Endodermal cell (in vitro differentiated cells): ENCODE measurements at places on chromosomes 6 and 20. TPM values are rescaled to one million over a fixed set of nuclear protein-coding genes. Genes with fewer than 3 reads are reported as not detected.

DNA sequence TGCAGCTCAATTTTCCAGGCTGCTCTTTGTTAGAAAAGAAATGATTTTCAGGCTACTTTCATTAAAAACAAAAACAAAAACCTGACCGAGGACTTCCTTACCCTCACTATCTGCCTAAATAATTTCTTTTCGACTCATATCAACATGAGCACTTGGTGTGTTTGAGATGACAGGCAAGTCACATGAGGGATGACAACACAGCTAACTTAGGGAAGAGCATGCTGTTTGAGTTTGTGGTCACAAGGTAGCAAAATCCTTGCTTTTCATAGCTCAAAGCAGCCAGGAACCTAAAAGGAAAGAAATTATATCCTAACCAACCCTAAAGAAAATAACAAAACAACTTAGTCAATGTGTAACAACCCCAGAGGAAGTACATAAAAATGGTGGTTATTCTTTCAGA, 459.5 kb downstream of the KIF16B start:
- DNase-seq: no peak

GRCh38 chr6:79042088-79042798, 35.8 kb downstream of the PHIP start:
- DNase-seq: no peak

DNA sequence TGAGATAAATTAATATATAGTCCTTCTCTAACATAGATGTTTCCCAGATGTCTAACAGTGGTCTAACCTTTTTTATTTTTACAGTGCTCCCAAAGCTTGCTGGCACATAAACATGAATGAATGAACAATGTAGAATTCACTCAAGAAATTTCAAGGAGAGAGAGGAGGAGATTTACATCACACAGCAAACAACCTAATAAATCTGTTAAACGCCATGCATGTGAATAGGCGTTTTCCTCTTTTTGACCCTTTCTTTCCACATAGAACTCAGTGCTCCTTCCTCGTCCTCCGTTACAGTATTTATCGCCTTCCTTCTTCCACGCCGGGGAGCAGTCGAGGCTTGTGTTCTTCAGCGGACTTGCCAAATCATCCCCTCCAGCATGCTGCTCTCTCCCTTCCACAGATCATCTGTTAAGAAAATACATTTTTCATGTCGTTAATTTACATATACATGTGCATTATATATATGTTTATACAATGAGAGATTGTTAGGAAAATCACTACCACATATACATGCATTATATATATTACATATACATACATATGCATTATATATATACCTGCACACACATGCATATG, 93.0 kb downstream of the SLC35B3 start:
- DNase-seq: no peak

DNA sequence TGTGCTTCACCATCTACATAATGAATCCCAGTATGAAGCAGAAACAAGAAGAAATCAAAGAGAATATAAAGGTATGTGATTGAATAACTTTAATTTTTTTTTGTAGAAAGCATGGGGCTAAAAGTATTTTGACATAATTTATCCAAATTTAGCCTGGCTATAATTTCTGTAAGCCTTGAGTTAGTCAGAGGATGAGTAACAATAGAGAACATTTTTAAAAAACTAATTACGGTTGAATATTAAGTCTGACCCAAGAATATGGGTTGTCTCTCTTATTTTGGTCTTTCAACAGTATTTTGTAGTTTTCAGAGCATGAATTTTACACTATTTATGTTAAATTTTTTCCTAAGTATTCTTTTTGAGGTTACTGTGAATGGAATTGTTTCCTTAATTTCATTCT, 2.5 kb downstream of the GMNN start:
- no peak for DNase-seq

DNA sequence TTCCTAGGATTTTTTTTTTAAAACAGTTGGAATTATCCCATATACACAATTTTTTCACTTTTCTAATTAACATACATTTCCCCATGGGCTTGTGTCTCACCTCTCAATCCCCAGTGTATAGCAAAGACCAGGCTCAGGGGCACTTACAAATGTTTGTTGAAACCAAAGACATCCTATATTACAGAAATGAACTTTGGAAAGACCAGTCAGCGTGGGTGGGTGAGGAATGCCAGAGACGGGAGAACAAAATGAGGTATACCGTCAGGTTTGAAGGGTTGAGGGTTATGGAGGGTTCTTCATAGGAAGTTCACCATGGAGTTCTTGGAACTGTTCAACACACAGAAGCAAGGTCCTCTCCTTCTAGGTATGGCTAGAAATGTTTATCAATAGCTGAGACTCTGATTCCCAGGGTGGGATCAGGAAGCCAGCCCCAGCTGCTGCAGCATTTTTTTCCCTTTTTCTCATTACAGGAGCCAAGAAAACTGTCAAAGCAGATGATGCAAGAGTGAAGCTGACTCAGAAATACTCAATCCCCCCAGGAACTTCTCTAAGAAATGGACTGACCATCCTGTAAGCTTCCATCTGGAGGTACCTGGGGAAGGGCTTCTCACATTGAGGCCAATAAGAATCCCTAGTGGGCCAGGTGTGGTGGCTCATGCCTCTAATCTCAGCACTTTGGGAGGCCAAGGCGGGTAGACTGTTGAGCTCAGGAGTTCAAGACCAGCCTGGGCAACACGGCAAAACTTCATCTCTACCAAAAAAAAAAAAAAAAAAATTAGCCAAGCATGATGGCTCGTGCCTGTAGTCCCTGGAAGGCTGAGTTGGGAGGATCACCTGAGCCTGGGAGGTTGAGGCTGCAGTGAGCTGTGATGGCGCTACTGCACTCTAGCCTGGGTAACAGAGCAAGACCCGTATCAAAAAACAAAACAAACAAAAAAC, 15.9 kb upstream of the TBC1D20 start:
- DNase-seq: no peak

DNA sequence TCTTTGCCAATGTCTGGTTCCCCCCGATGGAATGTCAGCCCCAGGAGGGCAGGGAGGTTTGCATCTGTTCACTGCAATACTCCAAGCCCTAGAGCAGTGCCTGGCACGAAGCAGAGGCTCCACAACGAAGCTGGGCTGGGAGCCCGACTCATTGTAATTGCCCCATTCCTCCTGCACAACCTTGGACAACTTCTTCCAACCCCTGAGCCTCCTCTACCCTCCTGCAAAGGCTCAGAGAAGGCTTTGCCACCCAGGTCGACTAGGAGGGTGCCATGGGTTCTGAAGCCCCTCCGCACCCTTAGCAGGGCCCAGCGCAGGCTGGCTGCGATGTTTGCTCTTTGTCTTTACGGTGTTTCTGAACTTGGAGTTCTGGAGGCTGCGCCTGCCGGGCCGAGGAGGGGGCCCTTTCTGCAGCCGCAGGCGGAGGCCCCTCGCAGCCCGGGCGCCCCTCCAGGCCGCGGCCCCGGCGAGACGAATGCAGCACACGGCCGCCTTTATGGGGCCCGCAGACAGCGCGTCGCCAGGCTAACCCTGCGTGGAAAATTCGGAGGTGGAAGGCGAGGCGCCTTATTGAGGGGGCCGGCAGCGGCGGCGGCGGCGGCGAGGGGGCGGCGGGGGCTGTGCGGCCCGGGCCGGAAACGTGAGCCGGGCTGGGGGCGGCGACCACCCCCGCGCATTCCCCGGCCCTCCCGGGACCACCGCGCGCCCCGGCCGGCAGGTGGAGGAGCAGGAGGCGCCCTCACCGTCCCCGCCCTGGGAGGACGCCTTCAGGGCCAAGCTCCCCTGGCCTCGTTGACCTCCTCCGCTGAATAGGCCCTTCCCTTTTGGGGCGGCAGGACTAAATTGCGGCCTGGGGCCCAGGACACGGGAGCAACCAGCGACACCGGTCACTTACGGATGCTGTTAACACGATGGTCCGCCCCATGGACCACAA, 27.0 kb downstream of the SNAI1 start:
- DNase-seq: peak; percentile 74

Gene METTL24
- total RNA-seq: 1.3 to 2.0 TPM (median 1.9 TPM) in 3 replicates

DNA sequence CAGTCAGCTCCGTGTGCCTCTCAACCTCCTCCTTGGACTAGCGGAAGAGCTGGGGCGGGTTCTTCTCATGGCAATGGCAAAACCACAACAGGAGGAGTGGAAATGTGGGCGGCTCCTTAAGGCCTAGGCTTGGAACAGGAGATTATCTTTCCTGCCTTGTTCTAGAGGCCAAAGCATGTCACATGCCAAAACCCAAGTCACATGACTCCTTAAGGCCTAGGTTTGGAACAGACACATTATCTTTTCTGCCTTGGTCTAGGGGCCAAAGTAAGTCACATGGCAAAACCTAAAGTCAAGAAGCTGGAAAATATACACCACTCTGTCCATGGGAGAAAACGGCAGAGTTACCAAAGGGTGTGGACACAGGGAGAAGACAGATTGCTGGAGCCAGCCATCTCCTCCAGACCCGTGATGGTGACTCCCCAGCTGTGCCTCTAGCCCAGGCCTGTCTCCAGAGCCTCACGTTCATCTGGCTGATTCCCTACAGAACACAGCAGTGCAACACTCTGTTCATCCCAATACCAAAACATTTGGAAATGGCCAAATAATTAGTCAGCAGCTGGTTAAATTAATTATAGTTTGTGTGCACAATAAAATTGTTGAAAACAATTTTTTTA, 34.2 kb downstream of the ANKRD60 start:
- no peak for DNase-seq

Gene HLA-DPB1
- 13.5 and 14.7 TPM in 2 replicates for total RNA-seq

DNA sequence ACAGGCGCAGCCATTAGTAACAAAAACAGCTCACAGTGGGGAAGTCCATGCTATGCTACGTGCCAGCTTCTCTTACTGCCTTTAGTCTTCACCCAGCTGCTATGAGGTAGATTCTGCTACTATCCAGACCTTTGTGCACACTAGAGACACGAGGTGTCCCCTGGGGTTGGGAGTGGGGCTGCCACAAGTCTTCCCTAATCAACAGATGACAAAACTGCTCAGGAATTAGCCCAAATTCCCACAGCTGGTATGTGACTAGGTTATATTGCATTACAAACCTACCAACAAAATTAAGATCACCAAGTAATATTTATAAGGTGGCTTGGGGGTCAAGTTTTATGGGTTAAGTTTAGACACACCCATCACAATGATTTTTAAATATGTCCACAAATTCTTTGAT, 63.3 kb downstream of the PSMB1 start:
- DNase-seq: no peak

DNA sequence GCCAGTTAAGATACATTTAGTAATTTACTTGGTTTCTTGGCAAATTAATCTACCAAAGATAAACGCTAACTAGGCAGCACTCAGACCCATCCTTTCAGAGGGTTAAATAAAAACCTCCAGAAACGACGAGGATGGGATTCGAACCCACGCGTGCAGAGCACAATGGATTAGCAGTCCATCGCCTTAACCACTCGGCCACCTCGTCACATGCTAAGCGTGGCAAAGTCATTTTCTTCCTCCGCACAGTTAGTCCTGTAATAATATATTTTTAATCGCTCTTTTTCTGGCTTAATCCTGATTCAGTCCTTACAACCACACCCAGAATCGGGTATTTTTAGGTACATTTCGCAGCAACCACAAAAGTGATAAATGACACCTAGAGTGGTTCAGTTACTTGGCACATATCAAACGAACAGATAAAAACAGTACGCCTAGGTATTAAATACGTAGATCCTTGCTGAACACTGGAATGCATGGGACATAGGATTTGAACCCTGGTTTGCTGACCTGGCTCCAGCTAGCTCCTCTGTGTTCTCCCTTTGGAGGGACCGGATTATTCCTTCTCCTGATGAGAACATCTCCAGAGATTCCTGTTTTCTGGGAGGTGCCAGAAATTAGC, 71.6 kb downstream of the GPX5 start:
- DNase-seq: peak; percentile 88

DNA sequence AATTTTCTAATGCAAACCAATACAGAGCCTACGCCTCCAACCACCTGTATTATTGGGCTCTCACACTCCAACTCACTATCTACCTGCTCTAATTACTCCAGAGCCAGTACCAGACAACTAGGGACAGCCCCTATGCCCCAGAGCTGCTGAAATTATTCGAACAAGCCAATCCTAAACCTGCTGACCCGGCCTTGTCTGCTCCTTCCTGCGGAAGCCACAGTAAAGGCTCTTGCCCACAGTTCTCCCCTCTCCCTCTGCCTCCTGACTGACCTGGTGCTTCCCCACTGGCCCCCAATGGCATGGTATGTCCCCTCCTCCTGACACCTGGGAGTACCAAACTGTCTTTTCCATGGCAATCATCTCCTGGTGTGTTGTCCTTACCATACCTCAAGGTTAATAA, 4.1 kb upstream of the TOX2 start:
- DNase-seq: peak; percentile 22

DNA sequence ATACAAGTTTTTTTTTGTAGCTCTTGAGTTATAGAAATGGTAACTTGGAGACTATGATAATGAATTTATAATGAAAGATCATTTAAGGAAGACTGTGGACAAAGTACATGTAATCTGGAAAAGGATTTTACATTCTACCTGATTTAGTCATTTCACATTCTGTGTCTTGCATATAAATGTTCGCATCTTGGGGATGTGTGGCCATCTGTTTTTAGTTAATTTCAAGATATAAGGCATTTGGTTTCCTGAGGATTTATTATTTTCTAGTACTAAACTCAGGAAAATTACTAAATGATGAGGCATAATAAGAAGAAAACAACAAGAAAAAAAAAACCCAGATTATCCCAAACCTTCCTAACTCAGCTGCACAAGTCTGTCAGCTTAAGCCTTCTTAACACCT, 112.7 kb upstream of the PRL start:
- DNase-seq: no peak

DNA sequence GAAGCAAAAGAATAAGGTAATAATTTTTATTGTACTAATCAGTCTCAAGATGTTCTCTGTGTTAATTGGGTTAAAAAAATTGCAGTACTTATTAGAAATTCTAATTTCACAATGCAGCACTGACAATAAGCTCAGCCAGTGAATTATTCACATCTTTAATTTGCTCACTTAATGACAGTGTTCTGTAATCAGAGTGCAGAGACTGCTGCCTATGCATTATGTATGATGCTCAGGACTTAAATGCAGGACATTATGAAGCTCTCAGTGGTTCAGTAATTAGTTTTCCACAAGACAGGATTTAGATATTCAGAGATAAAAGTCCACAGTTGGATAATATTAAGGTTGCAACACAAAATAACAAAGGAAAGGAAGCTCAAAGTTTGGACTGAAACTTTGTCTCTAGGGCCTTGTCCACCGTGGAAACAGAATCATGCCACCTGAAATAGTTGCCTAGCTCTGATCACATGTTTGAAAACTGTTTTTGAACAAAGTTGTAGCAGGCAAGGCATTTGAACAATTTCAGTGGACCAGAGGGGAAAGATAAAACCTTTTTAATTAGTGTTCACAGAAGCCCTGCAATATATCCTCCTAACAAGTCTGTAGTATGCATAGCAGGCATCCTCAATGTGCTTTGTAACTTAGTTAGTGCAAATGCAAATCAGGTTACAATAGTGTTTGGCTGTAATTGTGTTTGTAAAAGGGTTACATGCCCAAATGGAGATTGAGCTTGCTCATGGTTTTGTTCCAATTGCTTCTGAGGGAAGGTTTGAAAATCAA, 23.7 kb upstream of the MMS22L start:
- DNase-seq: no peak

Gene TCF15
- total RNA-seq: 2.2 to 4.8 TPM (median 2.9 TPM) in 3 replicates

Gene B3GAT2
- 0.42 and 0.54 TPM in 2 replicates for total RNA-seq

DNA sequence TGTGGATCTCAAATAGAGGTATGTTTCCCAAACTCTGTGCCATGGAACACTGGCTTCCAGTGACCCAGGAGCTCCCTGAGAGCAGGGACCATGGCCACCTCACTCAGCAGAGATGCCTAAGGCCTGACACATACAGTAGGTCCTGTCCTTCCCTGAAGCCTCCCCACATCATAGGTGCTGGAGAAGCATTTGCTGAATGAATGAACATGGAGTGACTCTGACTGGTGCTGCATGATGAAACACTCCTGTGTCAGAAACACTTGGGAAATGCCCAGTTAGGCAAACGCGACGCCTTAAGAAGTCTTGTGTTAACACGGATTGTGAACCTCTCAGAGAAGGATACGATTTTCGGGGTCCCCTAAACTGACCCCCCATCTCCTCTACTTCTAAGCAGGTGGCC, 14.3 kb downstream of the SLA2 start:
- no peak for DNase-seq
